ENCODE measurements at places on chromosomes 3 and 15.

- peak; percentile 97 for DNase-seq
Observed at GRCh38 chr3:194135806-194136518, at the start of gene HES1. Gene HES1 (plus strand): TSS chr3:194136148. CDS start chr3:194136381, 233 bp downstream.

- DNase-seq = no peak
Observed at GRCh38 chr3:114176890-114177289, 2.0 kb downstream of the DRD3 start.

DNA sequence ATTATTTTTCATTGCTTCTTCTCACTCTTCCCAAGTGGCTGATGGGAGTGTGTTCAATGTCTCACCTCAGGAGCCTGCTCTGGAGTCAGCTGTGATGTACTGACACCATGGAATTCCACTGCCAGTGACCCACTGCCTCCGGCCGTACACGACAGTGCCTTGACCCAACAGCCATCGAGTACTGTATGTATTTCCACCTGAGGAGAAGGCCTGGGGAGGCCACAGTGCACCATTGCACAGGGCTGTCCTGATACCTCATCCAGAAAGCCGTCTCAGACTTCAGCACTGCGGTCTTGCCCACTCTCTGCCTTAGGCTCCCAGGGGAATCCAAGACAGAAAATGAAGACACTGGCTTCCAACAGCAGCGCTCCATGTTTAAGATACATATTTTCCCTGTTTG lies 51.4 kb upstream of the EIF1B start:
- DNase-seq = no peak

DNA sequence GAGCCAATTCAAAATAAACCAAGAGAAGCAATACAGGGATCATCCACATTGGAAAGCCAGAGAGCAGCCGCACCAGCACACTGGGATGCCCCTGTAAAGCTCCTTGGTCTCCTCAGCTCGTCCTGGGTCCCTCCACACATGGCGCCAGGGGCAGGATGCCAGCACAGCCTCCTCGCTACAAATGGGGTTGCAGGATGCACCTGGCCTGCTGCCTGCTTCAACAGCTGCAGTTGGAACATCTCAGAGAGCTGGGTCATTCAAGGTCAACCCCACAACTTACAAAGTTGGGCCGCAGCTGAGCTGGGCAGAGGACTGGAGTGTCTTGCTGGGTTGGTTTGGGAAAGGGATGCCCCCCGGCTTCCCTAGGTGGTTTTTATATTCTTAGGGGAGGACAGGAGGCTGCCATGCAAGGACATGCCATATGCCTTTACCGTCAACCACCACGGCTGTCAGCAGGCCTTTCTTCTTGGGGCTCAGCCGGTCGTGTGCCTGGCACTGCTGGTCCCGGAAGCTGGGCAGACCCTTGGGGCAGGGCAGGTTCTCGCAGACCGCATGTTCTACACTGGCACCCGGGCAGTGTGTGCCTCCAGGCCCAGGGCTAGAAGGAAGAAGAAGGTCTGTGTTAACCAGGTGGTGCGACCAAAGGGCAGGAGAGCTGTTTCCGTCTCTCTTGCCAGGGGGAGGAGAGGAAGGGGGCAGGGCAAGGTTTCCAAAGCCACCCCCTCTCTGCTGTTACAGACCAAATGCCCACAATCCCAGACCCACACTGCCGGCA lies 225.2 kb downstream of the ADAMTS17 start:
- no peak for DNase-seq

- DNase-seq = no peak
Observed at GRCh38 chr15:55260562-55261131, 29.0 kb downstream of the RAB27A start.

GRCh38 chr3:120349855-120350125 lies 636 bp upstream of the LRRC58 start:
- DNase-seq = no peak

DNA sequence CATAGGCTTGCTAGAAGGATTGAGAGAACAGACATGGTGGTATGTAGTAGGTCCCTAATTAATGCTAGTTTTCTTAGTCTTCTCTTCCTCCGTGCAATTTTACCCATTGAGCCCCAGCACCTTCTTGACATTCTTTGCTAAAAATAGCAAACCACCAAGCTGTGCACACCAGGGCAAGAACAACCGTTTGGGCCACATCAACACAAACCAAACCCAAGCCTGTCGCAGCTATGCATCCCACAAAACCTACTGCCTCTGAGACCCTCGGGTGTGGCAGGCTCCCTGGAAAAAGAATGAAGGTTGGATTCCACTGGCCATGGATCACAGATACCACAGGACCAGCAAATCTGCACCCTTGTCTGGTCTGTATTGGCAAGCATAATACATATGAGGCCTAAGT lies 27.1 kb downstream of the HEG1 start:
- no peak for DNase-seq

DNA sequence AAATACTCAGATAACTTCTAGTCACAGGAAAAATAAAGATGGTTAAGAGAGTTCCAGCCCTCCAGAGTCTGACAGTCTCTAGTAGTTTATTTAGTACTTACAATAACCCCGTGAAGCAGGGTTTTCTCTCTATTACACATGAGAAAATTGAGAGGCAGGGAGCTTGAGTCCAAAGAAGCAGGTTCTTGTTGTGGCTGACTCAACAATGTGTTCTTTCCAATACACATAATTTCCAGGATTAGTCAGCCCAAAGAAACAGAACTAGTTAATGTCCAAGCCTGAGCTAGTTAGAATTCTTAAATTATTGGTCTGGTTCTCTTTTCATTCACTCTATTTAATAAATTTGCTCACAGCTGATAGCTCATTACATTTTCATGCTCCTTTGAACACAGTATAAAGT lies 49.9 kb downstream of the ALDH1A2 start:
- DNase-seq = peak; percentile 62

GRCh38 chr3:66593978-66594377 lies 93.2 kb upstream of the LRIG1 start:
- DNase-seq = peak; percentile 91

- DNase-seq = no peak
Observed at GRCh38 chr15:83899670-83900069, 245.7 kb downstream of the ADAMTSL3 start.

DNA sequence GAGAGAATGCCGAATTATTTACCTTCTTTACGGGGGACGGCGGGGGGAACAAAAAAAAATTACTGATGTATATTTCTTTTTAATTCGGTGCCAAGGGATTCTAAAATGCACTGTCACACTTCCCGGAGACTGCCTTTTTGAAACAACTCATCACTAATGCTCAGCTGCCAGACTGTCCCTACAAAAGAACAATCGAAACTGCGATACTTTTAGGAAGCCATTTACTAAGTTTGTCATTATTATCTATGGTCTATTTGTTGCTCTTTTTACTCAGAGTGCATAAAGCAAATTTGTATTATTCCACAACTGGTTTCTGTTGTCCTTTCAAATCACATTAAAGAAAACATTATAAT lies 60.8 kb downstream of the TM4SF4 start:
- DNase-seq = no peak

DNA sequence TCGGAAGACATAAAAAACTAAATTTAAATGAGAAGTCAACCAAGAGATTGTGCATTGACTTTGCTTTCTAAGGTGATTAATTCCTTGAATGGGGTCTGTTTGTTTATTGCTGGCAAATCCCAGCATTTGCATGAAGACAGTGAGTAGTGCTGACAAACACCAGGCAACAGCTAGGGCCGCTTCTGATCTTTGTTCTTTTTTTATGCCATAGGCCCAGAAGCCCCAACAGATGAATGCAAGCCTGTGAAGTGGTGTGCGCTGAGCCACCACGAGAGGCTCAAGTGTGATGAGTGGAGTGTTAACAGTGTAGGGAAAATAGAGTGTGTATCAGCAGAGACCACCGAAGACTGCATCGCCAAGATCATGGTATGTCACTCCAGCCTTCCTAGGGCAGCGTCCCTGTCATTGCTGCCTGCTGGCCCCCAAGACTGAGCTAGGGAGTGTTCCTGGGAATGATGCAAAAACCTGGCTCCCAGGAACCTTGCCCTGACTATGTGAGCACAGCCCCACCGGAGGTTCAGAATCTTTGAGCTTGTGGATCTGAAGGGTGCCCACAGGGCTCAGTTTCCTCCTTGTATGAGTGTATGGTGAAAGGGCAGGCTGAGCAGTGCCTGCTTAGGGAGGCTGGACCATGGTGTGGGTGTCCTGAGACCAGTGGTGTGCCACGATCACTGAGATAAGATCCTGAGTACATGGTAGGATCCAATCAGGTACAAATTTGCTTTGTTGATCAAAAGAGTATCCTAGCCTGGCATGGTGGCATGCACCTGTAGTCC lies 13.0 kb downstream of the TF start:
- no peak for DNase-seq

- DNase-seq = peak; percentile 91
Observed at GRCh38 chr3:4983739-4984510, 4.7 kb downstream of the BHLHE40 start.

DNA sequence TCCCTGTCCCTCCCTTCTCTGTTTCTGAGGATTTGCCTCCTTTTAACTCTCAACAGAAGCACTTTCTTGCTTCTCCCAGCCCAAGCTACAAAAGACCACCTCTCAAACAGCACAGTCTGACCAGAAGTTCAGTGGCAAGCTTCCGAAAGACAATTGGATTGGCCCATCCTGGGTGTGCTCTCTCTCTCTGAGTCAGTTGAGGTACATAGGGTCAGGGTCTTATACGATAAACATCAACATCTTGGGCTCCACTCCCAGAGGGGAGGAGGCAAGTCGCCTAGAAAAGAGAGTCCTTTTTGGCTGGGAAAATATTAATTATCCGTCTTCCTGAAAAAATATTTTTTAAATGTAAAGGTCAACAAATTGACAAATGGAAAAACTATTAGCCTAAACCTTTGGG lies 155.8 kb downstream of the TMCO5A start:
- no peak for DNase-seq

- DNase-seq = no peak
Observed at GRCh38 chr3:25103391-25103790, 324.7 kb upstream of the RARB start.

GRCh38 chr3:39718674-39719595 lies 90.5 kb upstream of the MYRIP start:
- DNase-seq = peak; percentile 32

DNA sequence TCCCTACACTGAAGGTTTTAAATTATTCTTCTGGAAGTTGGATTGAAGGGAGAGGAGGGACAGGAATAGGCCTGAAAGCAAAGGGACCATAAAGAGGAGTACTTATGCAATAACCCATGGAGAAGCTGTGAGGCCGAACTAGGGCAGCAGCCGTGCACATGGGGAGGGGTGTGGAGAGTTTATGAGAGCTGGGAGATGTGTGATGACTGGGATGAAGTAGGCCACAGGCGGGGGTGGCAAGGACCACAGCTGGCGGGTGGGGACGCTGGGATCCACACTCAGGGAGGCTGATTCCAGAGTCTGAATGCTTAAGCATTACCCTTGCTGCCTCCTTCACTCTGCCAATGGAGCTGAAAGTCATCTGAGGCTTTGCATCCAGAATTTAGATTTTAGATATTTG lies 123.8 kb downstream of the ARNT2 start:
- DNase-seq = no peak

GRCh38 chr3:117277816-117278215 lies 568.2 kb downstream of the TUSC7 start:
- no peak for DNase-seq

DNA sequence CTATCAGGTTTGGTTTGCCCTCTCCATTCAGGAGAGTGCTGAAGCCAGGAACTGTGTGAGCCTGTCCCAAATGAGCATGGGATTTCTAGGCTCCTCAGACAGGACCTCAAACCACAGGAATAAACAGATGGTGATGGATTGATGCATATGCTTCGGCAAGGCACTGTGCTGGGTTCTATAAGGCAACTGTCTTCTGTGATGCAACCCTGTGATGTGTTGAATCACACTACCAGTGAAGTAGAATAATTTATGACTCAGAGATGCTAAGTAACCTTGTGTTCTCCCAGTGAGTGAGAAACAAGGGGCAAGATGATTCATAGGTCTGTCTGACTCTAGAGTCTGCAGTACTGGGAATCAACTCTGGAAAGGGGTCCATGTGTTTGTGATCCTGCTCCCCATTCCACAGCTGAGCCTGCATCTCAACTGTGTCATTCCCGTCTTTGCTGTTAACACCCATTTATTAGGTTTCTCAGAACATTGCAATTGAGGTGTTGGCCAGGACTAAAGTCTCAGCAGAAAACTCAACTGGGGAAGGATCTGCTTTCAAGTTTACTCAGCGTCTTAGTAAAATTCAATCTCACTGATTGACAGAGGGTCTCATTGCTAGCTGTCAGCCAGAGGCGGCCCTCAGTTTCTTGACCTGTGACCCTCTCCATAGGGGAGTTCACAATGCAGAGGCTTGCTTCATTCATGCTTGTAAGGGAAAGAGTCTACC lies 510.1 kb upstream of the CFAP20DC start:
- peak; percentile 64 for DNase-seq

DNA sequence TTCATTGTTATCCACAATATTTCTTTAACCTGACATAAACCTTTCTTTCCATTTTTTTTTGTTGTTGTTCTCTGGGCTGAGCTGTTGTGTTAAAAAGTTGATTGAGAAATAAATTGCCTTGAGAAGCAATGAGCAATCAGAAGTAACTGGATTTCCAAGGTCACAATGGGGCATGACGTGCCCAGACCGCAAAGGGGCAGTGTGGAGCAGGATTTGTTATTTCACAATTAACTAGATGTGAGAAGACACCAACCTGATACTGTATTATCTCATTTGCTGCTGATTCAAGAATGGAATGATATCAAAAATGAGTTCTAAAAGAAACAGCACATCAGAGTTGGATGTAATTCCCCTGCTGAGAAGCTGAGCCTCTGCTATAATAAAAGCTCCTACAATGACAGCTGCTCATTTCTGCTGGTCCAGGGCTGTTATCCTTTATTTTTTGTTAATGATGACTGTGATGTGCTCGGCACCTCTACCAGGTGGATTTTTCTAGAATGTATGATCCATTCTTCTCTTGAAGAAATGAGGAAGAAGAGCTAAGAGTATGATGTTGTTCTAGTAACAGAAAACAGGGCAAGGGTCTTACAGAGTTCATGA lies 28.1 kb downstream of the CPNE4 start:
- DNase-seq = peak; percentile 58

- peak; percentile 95 for DNase-seq
Observed at GRCh38 chr15:74396445-74397238, 29.2 kb upstream of the CYP11A1 start.

GRCh38 chr3:107315141-107315540 lies 62.1 kb upstream of the CCDC54 start:
- DNase-seq = peak; percentile 12

- peak; percentile 80 for DNase-seq
Observed at GRCh38 chr15:71079208-71080044, 35.8 kb upstream of the THSD4 start.

DNA sequence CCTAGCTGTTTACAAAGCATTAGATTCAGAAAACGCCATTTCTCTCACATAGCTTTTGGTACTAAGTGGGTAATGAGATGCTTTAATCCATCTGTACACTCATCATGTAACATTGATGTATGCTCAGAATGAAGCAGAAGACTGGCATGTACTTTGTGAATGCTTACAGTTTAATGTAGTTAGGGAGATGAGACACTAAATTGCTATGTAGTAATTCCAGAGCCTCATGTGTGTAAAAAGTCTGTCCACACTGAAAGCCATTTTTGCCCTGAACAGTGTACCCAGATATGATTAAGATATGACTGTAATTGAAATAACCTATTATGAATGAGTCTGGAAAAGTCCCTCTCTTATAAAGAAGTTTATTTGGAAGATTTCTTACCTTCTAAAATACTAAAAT lies 66.5 kb downstream of the ARMC8 start:
- no peak for DNase-seq
